Activated T-helper 1 cell treated with anti-CD3 and anti-CD28 coated beads, Interleukin-2, amount 50 U/mL, for 16 hours (primary cell): ENCODE measurements at places on chromosomes 16 and 17.

GRCh38 chr17:64706224-64707049, 44.3 kb upstream of the SMURF2 start:
- no peak for DNase-seq

GRCh38 chr16:18041864-18042834, 294.4 kb downstream of the NPIPA8 start:
- no peak for DNase-seq

- no peak for DNase-seq
These were observed 18.4 kb downstream of the HSD11B2 start for GRCh38 chr16:67449336-67449735.

- DNase-seq: no peak
These were observed 139.0 kb upstream of the HS3ST3A1 start for GRCh38 chr17:13740686-13741085.

- no peak for DNase-seq
These were observed 469.1 kb downstream of the GRIN2A start for GRCh38 chr16:9713156-9713555.

- no peak for DNase-seq
These were observed 37.8 kb upstream of the ADGRG1 start for GRCh38 chr16:57590654-57591085.

- no peak for DNase-seq
These were observed 31.8 kb upstream of the TENT4B start for GRCh38 chr16:50121278-50121677.

DNA sequence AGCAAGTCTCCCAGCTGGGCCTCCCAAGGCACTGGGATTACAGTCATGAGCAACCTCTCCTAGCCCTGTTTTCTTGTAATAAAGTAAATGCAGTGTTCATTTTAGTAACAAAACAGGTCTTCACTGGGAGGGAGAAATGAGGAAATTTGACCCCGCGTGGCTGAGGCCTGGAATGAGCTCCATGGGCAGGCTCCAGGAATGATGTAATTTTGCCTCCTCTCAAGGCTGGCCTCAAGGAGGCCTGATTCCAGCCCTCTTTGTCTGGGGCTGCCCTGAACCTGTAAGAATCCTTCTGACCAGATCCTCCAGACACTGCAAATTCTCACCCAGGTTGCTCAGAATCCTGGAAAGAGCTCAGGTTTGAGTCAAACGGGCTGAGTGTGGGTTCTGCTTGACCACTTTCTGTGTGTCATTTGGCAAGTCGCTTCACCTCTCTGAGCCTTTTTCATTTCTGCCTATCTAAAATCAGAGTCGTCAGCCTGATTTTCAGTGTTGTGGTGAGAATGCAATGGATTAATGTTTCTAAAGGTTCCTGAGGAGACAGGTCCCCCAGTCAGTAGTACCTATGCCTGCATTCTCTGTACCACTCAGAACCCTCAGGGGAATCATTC, 57.1 kb downstream of the RAB11FIP4 start:
- DNase-seq: no peak

- peak; percentile 12 for DNase-seq
These were observed 1.3 kb downstream of the TIMP2 start for GRCh38 chr17:78923660-78924453.

DNA sequence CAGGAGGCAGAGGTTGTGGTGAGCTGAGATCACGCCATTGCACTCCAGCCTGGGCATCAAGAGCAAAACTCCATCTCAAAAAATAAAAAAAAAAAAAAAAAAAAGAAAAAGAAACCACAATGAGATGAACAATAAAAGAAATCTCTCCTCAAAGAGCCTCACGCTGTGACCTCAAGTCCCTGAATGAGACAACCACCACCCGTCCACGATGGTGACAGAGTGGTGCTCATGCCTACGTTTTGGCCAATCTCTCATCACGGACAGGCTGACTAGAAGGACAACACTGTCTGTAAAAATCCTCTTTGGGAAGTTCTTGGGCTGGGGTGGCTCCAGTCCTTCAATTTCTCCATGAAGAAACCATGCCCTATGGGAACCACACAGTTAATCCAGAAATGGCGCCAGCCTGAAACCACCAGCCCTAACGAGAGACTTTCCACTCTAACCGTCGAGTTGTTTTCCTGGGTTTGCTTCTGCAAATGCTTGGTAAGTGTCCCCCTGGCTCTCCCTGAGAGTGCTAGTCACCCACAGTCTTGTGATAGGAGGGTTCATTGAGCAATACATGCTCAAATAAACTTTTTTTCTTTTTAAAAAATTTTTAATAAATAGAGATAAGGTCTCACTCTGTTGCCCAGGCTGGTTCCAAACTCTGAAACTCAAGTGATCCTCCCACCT, 15.0 kb upstream of the PRSS27 start:
- no peak for DNase-seq

- DNase-seq: no peak
These were observed 9.7 kb downstream of the DRC7 start for GRCh38 chr16:57704011-57704904.

- no peak for DNase-seq
These were observed 76.3 kb downstream of the KSR1 start for GRCh38 chr17:27532269-27533263.

DNA sequence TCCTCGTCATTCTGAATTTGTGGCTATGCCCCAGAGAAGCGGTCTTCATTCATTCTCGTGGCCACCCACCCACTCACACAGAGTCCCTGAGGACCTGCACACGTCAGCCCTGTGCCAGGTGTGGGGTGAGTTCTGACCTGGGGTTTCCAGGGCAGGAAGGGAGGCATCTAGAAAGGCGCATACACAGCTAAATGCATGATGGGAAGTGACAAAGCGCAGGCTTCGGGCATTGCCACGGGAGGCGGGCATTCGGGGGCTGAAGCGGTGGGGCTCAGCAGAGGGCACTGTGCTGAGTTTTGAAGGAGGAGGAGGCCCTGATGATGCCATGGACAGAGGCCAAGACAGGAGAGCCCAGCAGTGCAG, 10.9 kb downstream of the UBALD2 start:
- DNase-seq: no peak

GRCh38 chr17:46885415-46886309, 34.3 kb downstream of the WNT9B start:
- no peak for DNase-seq

- no peak for DNase-seq
These were observed 94.0 kb upstream of the GNAO1 start for GRCh38 chr16:56097306-56097705.

- no peak for DNase-seq
These were observed 41.7 kb downstream of the CREBBP start for GRCh38 chr16:3838600-3839401.

DNA sequence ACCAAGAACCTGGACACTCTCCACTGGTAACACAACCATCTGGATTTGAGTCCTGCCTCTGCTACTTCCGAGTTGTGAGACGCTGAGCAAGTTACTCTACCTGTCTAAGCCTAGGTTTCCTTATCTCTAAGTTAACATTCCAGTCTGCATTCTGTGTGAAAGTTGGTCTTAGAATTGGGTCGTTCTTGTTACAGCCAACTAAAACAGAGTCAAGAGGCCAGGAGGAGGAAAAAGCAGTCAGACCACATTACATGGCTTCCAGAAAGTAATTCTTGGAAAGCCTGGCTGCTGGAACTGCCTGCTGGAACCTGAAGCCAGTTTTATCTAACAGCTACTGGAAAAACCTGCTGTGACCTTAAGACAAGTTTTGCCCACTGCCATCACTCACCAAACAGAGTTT, 38.4 kb upstream of the XYLT1 start:
- no peak for DNase-seq

DNA sequence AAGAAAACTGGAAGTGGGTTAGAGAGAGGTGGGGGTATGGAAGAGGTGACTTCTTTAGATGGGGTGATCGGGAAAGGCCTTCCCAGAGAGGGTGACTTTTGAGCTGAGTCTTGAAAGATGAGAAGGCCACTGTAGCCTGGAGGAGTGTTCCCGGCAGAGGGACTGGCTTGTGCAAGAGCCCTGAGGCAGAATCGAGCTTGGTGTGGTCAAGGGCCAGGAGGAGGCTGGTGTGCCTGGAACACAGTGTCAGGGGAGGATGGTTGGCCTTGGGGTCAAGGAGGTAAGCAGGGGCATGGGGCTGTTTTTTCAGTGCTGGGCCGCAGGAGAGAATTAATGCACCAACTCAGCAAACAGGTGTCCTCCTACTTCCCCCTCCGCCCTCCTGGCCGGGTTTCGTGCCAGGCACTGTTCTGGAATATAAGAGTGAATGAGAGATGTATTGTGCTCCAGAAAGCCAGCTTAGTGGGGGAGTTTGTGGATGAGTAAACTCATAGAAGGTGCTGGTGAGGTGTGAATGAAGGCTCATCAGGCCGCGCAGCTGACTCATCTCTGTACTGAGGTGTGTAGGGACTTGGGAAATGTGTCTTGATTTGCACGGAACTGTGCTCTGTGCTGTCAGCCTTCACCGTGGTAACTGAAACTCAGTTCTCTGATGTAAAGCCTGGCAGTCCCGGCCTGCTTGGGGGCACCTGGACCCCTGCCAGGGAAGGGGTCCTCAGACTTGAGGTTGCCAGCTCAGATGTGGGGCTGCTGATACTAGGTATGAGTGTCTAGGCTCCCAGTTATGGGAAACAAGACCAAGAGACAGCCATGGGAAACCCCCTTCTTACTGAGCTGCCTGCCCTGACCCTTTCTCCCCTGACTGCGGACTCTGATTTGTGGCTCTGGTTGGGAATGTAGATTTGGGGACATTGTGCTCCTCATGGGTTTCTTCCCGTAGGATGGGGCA, 15.3 kb downstream of the KSR1 start:
- DNase-seq: no peak

GRCh38 chr17:62085511-62086408, 20.7 kb upstream of the MED13 start:
- no peak for DNase-seq

DNA sequence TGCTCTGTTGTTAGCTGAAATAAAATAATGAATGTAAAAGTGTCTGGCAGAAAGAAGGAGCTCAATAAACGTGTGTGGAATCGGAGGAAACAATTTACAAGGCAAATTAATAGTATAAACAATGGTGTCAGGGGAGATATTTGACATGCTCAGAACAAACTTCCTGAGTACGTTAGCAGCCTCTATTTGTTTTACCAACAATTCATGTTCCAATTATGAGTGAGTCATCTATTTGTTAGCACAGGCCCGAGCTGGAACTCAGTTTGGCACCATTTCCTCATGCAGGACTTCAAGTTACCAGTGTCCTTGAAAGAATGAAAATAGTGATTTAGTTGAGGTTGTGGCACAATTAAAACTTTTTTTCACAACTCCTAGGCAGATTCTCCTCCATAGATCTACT, 9.1 kb downstream of the ASIC2 start:
- no peak for DNase-seq

GRCh38 chr17:6084311-6085161, 14.4 kb downstream of the WSCD1 start:
- DNase-seq: no peak

DNA sequence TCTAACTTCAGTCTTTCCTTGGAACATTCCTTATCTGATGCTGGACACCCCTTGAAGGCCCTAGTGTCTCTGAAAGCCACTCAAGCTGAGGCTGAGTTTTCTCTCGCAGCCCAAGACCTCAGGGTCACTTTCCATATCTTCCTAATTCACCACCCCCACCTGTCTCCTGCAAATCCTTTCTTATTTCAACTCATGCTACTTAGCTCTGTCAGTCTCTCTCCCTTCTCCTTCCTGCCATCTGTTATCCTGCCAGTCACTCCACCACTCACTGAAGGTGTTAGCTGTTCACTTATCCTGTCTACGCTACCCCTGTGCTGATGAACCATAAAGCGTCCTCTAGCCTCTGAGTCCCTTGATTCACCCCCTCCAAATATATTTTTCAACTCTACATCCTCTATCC, 143.9 kb upstream of the SHISA6 start:
- no peak for DNase-seq

- DNase-seq: no peak
These were observed 715.9 kb upstream of the RBFOX1 start for GRCh38 chr16:6616746-6617145.

DNA sequence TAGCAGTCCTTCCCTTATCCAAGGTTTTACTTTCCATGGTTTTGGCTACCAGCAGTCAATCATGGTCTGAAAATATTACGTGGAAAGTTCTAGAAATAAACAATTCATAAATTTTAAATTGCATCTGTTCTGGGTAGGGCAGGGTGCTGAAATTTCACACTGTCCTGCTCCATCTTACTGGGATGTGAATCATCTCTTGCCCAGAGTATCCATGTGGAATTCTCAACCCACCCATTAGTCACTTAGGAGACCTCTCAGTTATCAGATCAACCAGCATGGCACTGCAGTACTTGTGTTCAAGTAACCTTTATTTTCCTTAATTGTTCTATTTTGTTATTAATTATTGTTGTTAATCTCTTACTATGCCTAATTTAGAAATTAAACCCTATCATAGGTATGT, 202.8 kb upstream of the CPHXL start:
- DNase-seq: no peak

DNA sequence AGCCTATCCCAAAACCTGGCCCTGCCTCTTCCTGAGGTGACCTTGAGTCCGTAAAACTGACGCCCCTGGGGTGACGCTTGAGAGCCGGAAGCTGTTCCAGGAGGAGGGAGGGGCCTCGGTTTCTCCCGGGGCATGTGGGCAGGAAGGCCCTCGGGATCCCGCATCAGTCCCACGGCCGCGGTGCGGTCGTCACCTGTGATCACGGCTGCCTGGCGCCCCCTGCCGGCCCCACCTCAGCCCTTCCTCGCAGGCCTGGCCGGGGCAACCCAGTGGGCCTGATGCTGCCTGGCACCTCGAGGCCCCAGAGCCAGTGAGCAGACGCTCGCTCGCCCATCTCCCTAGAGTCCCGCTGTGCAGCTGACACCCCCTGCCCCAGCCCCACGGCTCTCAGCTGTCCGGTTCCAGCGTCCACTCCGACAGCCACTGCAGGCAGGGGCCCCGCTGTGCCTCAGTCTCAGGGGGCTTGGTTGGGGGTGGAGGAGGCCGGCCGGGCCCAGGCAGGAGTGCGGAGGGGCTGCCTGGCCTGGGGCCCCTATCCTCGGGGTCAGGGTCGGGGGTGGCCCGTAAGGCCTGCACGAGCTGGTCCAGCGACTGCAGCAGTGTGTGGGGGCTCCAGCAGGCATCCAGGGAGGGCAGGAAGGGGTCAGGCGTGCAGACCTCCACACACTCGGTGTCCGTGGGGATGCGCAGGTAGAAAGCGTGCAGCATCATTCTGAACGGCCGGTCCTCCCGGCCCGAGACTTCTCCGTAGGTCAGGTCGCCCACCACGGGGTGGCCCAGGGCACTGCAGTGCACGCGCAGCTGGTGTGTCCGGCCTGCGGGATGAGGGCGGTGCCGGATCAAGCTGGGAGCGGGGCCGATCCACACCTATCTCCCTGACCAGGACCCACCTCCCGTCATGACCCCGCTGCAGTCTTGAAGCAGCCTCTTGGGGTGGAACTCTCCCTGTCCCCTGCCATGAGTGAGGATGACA, 2.3 kb downstream of the RPUSD1 start:
- peak; percentile 62 for DNase-seq

GRCh38 chr17:17712268-17712924, 31.1 kb downstream of the RAI1 start:
- DNase-seq: no peak

- no peak for DNase-seq
These were observed 12.6 kb downstream of the MAF start for GRCh38 chr16:79587897-79588296.

- DNase-seq: no peak
These were observed at the start of gene LPCAT2 for GRCh38 chr16:55508941-55509931. Gene LPCAT2 (plus strand): TSS chr16:55509072. CDS start chr16:55509182, 110 bp downstream.

- DNase-seq: no peak
These were observed 15.4 kb downstream of the SMTNL2 start for GRCh38 chr17:4599505-4600281.

- no peak for DNase-seq
These were observed 42.0 kb upstream of the MMD start for GRCh38 chr17:55463600-55463999.

- no peak for DNase-seq
These were observed 186.2 kb downstream of the IRF8 start for GRCh38 chr16:86085161-86085611.
